Effector memory CD8-positive, alpha-beta T cell (primary cell): ENCODE measurements at places on chromosomes 11 and 22.

- peak; percentile 59 for DNase-seq
Measured at GRCh38 chr11:46361283-46362155, 14.3 kb downstream of the DGKZ start.

DNA sequence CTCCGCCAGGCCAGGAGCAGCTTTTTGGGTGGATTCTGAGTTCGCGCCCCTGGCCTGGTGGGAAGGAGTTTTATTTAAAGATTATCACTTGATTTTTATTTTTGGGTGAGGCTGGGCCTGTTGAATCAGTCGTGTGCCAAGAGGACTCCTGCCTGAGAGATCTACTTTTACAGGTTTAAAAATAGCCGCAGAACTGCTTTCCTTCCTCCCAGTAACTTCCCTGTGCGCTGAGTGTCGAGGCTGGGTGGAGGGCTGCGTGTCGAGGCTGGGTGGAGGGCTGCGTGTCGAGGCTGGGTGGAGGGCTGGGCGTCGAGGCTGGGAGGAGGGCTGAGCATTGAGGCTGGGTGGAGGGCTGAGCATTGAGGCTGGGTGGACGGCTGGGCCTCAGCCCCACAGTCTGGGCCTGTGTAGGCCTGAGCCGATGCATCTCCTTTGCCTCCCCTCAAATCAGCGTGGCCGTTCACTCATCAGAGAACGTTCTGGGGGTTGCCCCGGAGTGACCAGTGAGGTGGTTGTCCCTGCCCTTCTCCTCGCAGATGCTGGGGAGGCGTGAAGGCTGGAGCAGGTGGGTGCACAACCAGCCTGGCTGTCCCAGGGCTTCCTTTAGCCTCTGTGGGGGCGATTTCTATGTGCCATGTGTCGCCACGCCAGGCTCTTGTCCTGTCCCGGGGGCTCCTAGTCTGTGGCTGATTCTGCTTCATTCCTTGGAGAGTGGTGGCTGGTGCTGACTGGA lies 30.1 kb downstream of the GRAMD4 start:
- no peak for DNase-seq

GRCh38 chr11:21411104-21411503 lies 741.7 kb downstream of the NELL1 start:
- DNase-seq: no peak

DNA sequence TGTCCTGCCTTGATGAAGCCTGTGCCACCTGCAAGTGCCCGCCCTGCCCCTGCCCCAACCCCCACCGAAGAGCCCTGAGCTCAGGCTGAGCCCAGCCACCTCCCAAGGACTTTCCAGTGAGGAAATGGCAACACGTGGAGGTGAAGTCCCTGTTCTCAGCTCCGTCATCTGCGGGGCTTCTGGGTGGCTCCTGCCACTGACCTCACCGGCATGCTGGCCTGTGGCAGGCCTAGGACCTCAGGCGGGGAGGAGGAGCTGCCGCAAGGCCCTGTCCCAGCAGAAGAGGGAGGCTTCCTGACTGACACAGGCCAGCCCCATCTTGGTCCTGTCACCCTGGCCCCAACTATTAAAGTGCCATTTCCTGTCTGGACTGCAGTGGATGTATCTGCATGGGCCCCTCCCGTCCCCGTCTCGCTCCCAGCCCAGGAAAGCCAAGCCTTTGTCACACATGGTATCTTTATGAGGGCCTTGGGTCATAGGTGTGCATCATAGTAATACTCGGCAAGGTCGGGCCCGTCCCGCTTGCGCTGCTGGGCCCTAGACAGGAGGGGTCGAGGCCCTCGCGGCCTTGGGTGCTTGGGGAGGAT lies 882 bp downstream of the FREY1 start:
- no peak for DNase-seq
